ENCODE measurements at places on chromosomes 5 and 9.
A peak's percentile ranks its signal among the peaks of the same experiment; 100 is the strongest.

GRCh38 chr9:17521100-17521855 is 57.6 kb upstream of the SH3GL2 start:
- DNase-seq, result no peak

GRCh38 chr9:135584934-135585333 is 23.4 kb downstream of the PAEP start:
- no peak for DNase-seq

DNA sequence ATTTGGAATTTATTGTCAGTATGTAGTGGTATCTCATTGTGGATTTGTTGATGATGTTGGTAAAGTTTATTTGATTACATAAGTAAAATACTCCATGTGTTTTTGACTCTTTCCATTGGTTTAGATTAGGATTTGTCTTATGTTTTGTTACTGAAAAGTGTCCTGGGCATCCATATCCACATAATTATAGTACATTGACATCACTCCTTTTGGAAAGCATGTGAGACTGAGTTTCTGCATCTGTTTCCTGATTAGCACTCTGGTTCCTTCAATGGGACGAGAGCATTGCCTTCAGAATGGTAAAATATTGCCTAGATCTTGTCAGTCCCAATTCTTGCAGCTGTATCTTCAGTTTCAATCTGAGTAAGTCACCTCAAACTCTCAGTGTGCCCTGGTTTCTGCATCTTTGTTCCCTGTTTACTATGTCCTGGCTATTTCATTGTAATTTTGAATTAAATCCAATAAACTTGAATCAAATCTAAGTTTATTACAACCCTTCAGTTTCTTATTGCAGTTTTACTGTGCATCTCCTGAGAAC is 128.1 kb downstream of the FBXO38 start:
- no peak for DNase-seq

DNA sequence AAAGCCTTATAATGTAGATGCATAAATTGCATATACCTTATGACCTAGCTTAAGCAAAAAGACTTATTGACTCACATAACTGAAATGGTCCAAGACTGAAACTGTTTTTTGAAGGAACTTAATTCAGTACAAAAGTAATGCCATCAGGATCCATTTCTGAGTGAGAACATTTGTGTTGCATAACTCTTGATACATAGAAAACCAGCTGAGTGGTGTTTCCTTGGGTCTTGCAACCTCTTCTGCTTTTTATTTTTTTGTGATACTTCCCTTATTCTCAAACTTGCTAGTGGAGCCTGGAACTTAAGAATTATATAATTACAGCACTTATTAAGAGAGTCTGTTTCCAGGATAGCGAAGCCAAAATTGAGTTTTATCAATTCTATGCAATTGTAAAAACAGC is 272.0 kb downstream of the MAN2A1 start:
- no peak for DNase-seq

GRCh38 chr9:224582-225520 is 10.2 kb downstream of the DOCK8 start:
- DNase-seq, result no peak

DNA sequence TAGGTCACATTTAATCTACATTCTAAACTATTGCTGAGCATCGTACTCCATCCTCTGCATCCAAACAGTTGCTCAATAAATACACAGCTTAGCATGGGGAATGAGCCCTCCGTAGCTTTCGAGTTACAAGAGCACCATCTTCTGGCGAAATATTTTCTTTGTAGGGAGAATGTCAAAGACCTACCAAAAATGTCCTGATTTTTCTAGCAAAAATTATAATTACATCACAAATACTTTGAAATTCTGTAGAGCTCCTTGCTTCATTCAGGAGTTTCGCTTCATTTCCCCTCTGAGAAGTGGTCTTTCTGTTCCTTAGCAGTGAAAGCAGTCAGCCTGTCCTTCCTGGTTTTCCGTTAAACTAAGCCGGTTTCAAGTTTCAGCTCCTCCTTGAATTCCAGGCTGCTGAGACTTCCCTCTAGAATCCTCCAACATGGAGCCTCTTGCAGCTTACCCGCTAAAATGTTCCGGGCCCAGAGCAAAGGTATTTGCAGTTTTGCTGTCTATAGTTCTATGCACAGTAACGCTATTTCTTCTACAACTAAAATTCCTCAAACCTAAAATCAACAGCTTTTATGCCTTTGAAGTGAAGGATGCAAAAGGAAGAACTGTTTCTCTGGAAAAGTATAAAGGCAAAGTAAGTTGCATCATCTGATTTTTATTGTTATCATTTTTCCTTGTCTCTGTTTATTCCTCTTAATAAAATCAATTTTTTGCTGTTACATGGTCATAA is at the start of gene GPX8:
GPX8 (plus strand) TSS at position 409 of the 730 bp plus-strand sequence; CDS start at position 431, 22 bp downstream.
- peak; percentile 68 for DNase-seq

Measured in NCI-H446 (cell line).